ENCODE measurements at places on chromosomes 1 and 21.

DNA sequence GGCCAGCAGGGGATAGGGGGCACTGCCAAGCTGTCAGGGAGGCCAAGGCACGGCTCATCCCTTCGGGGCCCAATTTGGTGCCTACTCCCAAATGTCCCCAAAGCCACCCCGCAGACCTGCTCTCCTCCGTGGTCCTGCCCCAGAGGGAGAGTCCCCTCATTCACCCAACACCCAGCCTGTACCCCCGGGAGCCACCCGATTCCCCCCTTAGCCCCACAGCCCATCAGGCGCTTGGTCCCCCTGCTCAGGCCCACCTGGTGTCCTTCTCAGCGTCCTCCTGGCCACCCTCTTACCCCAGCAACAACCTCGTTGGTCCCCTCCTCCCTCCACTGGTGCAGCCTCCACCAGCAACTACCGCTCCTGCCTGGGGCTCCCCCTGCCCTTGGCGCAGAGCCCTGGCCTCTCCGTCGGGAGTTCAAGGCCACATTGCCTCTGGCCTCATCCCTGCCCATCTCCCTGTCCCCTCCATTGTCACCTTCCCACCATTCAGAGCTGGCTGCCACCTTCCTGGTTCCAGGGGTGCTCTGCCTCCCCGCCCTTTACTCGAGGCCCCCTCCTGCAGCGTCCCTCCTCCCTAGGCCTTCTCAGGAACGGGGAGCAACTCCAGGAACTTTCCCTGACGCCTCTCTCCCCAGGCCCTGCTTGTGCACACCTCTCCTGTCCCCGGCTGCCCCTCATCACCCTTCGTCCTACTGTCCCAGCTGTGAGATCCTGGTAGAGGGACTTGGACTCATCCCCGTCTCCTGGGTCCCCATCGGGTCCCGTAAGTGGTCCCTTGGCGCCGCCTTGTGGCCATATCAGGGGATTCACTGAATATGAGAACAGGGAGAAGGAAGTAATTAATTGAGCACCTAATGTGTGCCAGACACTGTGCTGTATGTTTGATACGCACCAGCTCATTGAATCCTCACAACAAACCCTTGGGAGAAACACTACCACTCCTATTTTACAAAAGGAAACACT lies 73.9 kb downstream of the RAP1GAP start:
- DNase-seq, result peak; percentile 86

DNA sequence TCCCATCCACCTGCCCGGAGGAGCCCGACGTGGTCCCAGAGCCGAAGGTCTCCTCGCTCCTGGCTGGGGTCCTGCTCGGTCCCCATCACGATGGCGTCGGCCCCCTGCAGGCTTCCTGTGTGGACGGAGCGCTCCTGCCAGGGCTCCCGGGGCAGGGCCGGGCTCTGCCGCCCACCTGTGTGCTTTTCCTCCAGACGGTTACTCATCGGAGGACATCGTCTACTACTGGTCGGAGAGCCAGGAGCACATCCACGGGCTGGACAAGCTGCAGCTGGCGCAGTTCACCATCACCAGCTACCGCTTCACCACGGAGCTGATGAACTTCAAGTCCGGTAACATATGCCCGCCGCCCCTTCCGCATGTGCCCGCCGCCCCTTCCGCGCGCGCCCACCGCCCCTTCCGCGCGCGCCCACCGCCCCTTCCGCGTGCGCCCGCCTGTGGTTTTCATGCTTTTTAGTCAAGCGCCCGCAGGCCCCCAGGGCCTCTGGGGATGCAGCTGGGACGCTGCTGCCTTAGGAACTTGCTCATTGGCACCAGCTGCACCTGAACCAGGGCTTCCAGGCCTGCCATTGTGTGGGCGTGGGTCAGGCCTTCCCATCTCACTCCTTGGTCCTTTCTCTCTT lies 8.9 kb downstream of the GABRD start:
- DNase-seq, result no peak

- DNase-seq, result no peak
These were observed 719.5 kb upstream of the TMPRSS15 start for GRCh38 chr21:19123053-19123452.

DNA sequence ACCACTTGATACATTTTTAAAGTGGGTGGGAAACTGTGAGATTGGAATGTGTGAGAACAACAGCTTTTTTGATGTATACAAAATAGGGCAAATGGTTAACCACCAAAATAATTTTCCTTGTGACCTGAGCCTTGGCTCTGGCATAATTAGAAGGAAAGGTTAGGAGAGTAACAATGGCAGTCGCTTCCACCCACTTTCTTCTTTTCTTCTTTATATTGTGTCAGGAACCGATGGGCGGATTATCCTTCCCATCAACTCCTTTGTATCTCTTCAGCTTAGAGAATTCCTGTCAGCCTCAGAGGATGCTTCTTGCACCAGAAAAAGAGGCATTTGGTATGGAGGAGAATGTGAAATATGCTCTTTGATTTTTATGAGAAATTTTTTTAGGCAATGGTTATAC lies 90.6 kb downstream of the SDCCAG8 start:
- DNase-seq, result no peak

- DNase-seq, result no peak
These were observed 89.9 kb upstream of the DSCAM start for GRCh38 chr21:40936771-40937261.

GRCh38 chr1:27099587-27100334 lies 55.2 kb downstream of the SLC9A1 start:
- DNase-seq, result peak; percentile 71

- peak; percentile 70 for DNase-seq
These were observed 10.2 kb downstream of the ECE1 start for GRCh38 chr1:21280011-21280471.

GRCh38 chr1:187715483-187715882 lies 886.7 kb downstream of the PLA2G4A start:
- DNase-seq, result no peak

Data from lower lobe of right lung (tissue), 2 donors.